ENCODE measurements at places on chromosomes 11 and 22.

DNA sequence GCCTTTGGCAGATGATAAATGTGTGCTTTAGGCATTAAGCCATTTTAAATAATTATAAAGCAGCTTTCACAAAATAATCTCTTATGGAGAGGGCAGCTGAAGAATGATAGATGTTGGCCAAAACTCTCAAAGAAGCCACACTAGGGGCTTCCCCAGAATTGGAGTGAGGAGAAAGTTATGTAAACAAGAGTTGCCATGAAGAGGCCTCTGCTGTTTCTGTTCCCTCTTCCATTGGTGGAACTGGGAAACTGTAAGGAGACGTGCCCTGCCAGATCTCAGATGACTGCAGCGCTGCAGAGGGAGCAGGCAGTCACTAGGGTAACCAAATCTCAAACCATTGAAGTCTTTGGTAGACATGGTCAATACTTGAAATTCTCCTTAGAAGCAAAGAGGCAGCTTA is 19.4 kb upstream of the APLP2 start:
- no peak for DNase-seq

DNA sequence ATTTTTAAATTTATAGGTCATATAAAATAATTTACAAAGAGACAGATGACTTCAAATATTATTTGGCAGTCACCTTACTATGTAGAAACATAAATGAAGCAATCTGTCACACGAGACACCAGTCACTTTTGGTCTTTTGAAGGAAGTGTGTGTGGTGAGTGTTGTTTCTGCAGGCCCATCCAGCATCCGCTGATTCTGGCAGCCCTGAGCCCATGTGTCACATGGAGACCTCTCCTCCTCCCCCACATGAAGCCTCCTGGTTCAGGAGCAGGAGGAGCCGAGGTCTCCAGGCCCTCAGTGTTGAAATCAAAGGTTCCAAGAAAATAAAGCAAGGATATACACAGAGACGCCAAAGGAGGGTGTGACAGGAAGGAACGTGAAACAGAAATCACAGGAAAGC is 60.1 kb downstream of the ARFGAP3 start:
- DNase-seq, result no peak

- DNase-seq, result no peak
Observed at GRCh38 chr22:30332994-30333706, 6.4 kb upstream of the TBC1D10A start.

GRCh38 chr11:56808326-56808725 is 59.8 kb upstream of the OR9G4 start:
- DNase-seq, result no peak

DNA sequence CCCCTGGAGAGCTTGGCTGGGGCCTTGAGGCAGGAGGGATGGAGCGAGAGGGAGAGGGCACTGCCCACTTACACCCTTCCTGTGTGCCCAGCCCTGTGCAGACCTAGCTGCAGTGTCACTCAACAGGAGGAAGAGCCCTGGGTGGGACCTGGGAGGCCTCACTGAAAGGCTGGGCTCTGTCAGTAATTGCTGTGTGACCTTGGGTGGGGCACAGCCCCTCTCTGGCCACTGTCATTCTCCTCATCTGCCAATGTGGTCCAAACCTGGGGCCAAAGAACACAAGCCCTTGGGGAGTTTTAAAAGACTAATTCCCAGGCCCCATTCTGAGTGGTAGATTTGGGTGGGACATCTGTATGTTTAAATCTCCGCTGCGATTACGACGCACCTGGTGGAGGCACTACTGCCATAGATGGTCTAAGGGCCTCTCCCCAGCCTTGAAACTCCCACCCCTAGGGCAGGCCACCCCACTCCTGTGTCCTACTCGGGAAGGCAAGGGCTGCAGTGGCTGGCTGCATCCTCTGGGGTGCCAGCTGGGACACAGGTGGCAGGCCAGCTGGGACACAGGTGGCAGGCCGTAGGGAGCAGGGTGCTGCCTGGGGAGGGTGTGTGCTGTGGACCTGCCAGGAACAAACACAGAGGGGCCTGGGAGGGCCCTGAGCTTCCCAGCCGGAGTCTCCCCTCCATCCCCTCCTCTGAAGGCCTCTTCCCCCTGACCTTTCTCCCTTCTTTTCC is 12.3 kb upstream of the SOX10 start:
- DNase-seq, result no peak

Data from central memory CD4-positive, alpha-beta T cell (primary cell).